ENCODE measurements at places on chromosomes 12 and 14.

DNA sequence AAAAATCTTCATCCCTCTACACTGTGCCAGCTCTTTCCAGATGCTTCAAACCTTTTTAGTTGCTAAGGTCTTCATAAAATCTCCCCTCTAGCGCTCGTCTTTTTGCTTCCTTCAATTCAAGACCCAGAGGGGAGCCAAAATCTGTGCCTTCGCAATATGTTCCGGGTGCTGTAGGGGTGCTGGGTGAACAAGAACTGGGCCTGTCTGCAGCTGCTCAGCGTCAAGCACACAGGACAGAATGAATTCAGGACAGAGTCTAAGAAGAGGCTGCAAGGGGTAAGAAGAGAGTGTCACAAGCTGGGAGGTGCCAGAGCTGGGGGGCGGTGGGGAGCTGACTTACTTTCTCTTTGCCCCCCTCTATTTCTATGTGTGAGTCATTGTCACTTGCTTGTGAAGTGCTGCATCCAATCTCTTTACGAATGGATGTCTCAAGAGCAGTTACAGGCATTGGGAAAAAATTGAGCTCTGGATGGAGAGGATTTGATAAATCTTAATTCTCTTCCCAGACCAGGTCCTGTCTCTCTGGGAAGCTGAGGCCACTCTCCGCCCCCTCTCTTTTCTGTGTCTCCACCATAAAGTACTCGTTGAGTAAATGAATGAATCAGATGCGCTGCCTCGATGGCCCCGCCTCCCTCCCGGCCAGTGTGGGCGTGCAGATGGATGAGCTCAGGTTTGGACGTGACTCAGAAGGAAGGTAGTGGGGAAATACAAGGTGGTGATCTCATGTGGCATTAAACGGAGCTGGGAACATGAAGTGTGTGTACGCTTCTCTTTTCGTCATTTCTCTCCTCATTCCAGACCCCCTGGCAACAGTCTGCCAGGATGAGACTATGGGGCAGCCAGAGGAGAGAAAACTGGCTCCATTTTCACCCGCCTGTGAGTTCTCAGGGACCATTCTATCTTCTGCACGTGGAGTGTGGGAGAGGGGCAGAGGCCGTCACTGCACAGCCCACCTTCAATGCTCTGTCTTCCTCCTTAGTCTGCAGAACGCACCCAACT is 91.3 kb downstream of the TSPAN9 start:
- peak; percentile 54 for DNase-seq

GRCh38 chr12:4281173-4281654 is 7.7 kb downstream of the CCND2 start:
- no peak for DNase-seq

DNA sequence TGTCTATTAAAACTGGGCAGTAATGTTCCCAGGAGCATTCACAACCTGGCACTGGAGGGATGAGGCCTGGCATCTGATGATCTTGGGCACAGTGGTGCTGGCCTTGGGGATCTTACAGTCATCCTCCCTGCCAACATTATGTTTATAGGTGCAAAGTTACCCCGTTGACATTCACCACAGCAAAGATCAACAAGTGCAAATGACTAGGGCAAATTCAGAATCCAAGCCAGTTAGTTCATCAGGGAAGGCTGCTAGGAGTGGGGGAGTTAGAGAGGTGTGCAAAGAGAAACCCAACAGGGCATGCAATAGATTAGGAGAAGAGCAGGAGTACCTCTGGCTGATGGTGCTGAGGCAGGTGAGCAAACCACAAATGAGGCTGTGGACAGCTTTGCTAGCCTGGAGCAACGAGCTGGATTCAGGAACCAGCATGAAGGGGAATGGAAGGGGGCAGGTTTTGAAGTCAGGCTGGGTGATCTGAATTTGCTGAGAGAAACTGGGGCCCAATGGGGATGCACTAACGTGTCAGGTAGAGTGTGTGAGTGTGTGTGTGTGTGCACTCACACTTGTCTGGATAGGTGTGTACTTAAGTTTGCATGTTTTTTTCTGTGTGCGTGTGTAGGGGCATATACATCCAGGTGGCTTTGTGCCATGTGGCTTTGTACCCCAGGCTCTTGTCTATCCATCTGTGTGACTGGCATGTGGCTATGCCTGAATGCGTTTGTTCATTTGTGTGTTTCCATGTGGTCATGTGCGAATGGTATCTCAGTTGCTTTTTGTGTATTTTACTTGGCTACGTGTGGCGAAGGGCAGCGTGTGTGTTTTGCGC is 1.6 kb downstream of the CISTR start:
- DNase-seq, result no peak

GRCh38 chr12:88308825-88309224 is 166.7 kb downstream of the TMTC3 start:
- no peak for DNase-seq

- no peak for DNase-seq
These were observed 43.7 kb downstream of the CCDC92 start for GRCh38 chr12:123928897-123929296.

- DNase-seq, result no peak
These were observed 35.7 kb downstream of the RAD9B start for GRCh38 chr12:110537605-110538409.

- no peak for DNase-seq
These were observed 30.8 kb upstream of the PNMA1 start for GRCh38 chr14:73744874-73745529.

DNA sequence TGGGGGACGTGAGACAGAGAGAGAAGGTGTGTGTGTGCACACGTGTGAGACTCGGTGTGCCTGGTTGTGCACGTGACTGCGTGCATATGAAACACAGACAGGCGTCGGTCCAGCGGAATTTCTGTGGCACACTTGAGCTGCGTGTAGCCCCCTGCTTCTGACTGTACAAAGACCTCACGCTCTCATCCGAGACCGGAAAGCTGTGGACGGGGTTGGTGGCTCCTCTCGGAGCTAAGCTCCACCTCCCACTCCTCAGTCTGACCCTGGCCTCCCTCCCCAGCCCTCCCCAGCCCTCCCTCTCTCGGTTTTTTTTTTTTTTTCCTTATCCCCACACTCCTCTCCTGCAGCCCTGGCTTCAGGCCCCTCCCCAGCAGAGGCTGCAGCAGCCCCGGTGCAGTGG is 8.3 kb upstream of the C14orf180 start:
- DNase-seq, result no peak

- no peak for DNase-seq
These were observed 206.9 kb downstream of the TTC7B start for GRCh38 chr14:90609376-90609775.

DNA sequence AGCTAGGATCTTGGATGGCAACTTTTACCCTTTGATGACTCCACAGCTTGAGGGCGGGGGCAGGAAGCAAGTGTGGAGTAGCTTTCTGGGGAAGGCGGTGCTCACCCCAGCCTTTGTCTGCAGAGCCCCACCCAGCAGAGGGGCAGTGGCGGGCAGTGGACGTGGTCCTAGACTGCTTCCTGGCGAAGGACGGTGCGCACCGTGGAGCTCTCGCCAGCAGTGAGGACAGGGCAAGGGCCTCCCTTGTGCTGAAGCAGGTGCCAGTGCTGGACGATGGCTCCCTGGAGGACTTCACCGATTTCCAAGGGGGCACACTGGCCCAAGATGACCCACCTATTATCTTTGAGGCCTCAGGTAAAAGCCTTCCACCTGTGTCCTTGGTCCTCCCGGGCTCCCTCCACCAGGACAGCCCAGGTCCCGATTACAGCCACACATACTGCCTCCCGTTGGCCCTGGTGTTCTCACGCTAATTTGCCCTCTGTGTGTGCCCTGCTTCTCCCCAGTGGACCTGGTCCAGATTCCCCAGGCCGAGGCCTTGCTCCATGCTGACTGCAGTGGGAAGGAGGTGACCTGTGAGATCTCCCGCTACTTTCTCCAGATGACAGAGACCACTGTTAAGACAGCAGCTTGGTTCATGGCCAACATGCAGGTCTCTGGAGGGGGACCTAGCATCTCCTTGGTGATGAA is 1.2 kb downstream of the TAPBPL start:
- no peak for DNase-seq

DNA sequence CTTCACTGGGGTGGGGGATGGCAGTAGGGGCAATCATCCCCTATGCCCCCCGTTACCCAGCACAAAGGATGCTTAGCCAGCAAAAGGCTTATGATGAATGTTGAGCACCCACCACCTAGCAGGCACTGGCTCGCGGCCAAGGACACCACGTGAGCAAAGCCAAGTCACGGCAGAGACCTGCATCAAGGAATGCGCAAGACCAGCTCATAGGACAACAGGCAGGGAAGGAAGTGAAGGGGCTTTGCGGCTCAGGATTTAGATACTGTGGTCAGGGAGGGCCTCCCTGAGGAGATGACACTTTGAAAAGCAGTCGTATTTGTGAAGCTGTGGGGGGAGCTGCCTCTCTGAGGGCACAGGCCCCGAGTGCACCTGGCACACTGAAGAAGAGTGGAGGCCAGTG is 32.8 kb downstream of the SH2B3 start:
- DNase-seq, result no peak

DNA sequence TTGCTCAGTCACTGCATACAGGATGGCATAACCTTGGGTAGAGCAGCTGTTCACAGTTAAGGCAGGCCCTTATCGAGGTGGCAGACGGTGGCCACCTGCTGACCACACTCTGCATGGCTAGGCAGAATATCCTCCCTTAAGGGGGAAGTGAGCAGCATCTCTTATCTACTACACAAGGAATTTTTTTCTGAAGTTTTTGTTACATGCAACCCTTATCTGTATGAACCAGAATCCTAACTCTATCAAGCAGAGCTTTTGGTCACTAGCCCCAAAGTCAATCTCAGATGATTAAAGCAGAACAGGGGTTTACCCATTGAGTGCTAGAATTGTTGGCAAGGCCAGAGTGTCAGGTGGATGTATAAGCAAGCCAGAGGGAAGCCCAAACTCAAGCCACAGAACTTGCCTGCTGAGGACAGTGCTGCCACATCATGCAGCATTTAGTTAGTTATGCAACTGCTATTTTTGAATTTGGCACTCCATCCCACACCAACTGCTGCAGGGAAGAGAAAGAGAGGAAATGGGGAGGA is 192.8 kb downstream of the TBX5 start:
- DNase-seq, result no peak

DNA sequence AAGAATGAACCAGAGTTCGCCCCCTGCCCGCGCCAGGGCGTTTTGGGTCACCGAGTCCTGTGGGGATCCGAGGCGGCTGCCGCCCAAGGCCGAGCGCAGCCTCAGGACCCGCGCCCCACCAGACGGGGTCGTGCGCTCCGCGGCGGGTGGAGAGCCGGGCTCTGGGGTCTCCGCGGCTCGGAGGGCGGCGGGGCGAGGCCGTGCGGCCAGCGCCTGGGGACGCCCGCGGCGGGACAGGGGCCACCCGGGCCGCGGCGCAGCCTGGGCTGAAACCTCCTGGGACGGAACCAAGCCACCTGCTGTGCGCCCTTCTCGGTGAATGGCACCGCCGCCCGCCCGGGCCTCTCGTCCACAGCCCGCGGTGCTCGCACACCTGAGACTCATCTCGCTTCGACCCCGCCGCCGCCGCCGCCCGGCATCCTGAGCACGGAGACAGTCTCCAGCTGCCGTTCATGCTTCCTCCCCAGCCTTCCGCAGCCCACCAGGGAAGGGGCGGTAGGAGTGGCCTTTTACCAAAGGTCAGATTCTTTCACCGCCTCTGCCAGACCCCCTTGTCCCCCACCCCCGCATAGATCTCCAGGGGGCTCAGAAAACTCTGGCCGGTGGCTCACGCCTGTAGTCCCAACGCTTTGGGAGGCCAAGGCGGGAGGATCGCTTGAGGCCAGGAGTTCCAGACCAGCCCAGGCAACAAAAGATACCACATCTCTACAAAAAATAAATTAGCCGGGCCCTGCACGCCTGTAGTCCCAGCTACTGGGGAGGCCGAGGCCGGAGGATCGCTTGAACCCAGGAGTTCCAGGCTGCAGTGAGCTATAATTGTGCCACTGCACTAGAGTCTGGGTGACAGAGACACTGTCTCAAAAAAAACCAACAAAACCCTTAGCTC is 901 bp downstream of the B3GNT4 start:
- DNase-seq, result no peak

DNA sequence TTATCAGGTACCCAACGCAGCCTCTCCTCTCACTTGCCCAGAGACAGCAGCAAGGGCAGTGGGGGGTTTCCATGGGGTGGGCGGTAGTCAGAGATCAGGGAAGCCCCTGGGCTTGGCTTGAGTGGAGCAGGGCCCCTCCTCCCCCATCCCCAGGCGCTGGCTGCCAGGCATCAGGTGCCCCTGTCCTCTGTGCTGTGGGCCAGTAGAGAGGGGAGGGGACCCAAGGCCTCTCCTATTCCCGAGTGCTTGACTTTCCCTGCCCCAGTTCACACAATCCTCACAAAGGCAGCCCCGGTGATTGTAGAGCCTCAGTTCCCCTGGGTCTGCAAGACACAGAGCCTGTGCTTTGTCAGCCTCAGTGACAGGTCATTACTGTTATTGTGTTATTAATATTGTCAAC is 57.7 kb downstream of the MVK start:
- no peak for DNase-seq

DNA sequence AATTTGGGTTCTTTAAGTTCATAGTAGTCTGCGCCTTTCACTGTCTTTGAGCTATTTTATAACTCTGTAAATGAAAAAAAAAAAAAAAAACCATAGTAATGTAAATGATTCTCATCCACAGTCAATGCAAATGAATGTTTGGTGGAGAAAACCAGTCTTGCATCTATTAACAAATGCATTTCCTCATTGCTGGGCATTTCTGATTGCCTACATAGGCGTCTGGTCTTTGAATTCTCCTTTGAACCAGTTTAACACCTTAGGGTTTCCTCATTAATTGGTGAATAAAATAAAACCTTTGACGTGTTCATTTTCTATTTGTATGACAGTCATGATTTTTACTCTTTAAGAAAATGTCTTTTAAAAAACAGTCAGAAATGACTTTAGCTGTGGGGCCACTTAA is 114.8 kb downstream of the C12orf75 start:
- DNase-seq, result no peak

GRCh38 chr12:5963515-5963914 is 18.5 kb upstream of the ANO2 start:
- no peak for DNase-seq

DNA sequence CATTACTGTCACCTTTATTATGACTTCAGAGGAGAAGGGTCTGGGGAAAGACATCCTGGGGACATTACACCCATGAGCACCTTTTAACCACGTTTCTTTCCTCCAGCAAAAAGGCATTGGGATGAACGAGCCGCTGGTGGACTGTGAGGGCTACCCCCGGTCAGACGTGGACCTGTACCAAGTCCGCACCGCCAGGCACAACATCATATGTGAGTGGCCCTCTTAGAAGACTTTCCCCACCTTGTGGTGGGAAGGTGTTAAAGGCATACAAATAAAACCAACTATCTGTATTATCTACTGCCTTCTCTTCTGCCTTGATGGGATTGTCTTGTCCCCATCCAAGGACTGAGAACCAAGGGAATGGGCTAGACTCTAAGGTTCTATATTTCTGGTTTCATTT is 6.0 kb downstream of the PSMD9 start:
- no peak for DNase-seq

DNA sequence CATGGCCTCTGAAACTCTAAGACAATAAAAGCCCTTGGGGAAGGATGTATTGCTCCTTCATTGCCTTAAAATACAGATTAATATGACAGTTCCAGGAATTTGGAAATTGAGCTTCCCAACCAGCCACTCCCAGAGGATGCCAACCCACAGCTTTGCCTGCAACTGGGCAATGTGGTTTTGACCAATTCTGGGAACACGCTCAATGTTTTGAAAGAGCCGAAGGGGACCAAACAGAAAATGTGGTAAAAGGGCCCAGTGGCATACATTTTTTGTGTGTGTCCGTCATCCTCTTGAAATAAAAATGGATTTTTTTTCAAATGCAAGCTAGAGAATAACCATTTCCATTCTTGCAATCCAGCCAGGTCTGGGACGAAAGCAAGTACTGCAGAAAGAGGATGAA is 88.3 kb upstream of the PLEKHG7 start:
- DNase-seq, result no peak
